NCI-H187 treated with DMSO at 0.1 percent for 48 hours (cell line): ENCODE measurements at places on chromosomes 11 and 22.

- no peak for DNase-seq
Observed at GRCh38 chr11:72823105-72823804, 9.0 kb downstream of the ATG16L2 start.

- DNase-seq = no peak
Observed at GRCh38 chr11:27212248-27212780, 150.7 kb downstream of the CCDC34 start.

GRCh38 chr11:86793307-86793706 is 7.0 kb upstream of the PRSS23 start:
- DNase-seq = no peak

GRCh38 chr11:115912484-115912945 is 408.3 kb upstream of the CADM1 start:
- no peak for DNase-seq

GRCh38 chr11:125370561-125371389 is 125.3 kb downstream of the FEZ1 start:
- DNase-seq = no peak

- no peak for DNase-seq
Observed at GRCh38 chr11:65895482-65895981, 4.7 kb downstream of the FOSL1 start.
